ENCODE measurements at places on chromosomes 12 and 14.

GRCh38 chr14:72443991-72444441 lies 449.9 kb downstream of the DPF3 start:
- DNase-seq, result peak; percentile 20

- DNase-seq, result no peak
Observed at GRCh38 chr12:67239061-67239460, 30.1 kb upstream of the CAND1 start.

DNA sequence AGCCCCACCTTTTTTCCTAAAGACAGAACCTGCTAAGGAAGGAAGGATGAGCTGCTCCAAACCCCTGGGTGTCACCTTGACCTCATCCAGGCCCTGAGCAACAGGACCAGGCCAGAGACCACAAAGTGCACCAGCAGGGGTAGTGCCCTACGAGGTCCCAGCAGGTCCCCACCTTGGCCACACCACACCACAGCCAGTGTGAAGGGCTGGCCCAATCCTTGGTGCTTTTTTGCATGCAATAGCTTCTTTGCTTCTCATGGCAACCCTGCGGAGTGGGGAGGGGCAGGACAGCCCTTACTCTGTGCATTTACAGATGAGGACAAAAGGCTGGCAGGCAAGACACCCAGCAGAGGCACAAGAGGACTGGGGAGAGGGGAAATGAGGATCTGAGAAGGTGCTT lies 352.6 kb downstream of the BCL11B start:
- no peak for DNase-seq

- DNase-seq, result no peak
Observed at GRCh38 chr14:68953196-68953555, 25.9 kb downstream of the ACTN1 start.

DNA sequence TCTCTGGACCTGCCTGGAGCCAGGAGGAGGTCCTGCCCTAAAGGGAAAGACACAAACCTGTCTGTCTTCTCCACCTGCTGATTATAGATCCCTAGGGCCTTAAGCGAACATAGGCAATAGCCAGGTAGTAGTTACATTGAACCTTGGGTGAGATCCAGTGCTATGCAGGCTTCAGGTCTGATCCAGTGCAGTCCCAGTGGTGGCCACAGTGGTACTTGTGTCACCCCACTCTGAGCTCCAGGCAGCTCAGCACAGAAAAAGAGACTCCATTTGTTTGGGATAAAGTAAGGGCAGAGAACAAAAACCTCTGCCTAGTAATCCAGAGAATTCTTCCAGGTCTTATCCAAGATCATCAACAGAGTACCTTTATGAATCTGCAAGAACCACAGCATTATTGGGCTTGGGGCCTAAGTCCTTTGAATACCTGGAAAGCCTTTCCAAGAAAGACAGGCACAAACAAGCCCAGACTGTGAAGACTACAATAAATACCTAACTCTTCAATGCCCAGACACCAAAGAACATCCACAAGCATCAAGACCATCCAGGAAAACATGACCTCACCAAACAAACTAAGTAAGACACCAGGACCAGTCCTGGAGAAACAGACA lies 60.4 kb upstream of the KTN1 start:
- DNase-seq, result no peak
